Thoracic aorta (tissue), 2 donors: ENCODE measurements at places on chromosomes 4 and X. TPM values are rescaled to one million over a fixed set of nuclear protein-coding genes. Genes with fewer than 3 reads are reported as not detected.

ENPP6 gene
- 2.0 TPM for total RNA-seq

GRCh38 chr4:175873707-175874106 lies 61.6 kb upstream of the GPM6A start:
- H3K4me1 ChIP-seq: no peaks in the 10 kb centered on the region
- no peak overlapping the region for H3K27ac ChIP-seq
- no peak for DNase-seq
- no peak overlapping the region for H3K4me3 ChIP-seq
- H3K36me3 ChIP-seq: no peaks in the 10 kb centered on the region

- H3K36me3 ChIP-seq: no peaks in the 10 kb centered on the region
- no peak for DNase-seq
- no peaks in the 10 kb centered on the region for H3K27me3 ChIP-seq
- peak overlapping the region; percentile 84 for H3K4me3 ChIP-seq
- no peaks in the 10 kb centered on the region for H3K4me1 ChIP-seq
- H3K27ac ChIP-seq: peak overlapping the region; percentile 88
Measured at GRCh38 chr4:157219711-157220370, 687 bp upstream of the GRIA2 start.

DNA sequence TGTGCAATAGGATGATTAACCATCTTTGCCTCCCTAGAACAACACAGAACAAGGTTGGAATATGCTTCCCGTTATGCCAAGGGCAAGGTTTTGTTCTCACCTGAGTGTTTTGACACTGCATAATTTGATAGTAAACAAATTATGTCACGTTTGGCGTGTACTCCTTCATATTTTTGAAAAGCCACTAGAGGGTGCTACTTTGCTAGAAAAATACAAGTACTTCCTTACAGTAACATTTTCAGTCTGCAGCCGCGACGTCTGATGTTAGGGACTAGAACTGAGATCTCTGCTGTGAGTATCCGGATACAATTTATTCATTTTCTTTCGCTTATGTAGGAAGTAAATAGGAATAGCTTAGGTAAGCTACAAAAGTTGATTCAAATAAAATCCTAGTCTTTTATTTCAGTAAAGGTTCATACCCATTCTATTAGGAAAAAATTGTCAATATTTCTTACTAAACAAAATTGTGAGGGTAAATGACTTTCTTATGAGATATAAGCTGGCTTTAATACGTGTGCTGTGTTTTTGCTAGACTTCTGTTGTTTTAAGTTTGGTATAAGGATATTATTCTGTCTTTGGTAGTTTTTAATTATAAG lies 181.1 kb upstream of the WDFY3 start:
- no peak overlapping the region for H3K4me3 ChIP-seq
- DNase-seq: peak; percentile 5
- H3K36me3 ChIP-seq: no peaks in the 10 kb centered on the region
- H3K27ac ChIP-seq: no peak overlapping the region

DNA sequence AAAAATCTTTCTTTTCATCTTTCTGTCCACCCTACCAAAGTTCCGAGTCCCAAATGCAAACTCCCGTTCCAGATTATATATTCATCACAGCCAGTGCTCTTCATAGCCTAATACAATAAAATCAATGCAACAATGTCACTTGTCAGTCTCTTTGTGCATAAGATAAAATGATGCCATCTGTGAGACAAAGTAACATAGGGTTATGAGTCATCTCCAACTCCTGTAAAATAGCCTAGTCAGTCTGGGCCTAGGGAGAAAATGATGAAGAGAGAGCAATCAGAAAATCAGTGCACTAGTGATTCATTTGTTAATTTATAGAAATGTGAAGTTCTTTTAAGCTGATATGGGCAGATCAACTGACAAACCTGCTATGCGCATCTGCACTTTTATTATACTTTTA lies 689.1 kb upstream of the DIAPH2 start:
- DNase-seq: no peak
- H3K4me3 ChIP-seq: no peak overlapping the region
- H3K4me1 ChIP-seq: no peaks in the 10 kb centered on the region
- no peaks in the 10 kb centered on the region for H3K27me3 ChIP-seq
- H3K36me3 ChIP-seq: no peaks in the 10 kb centered on the region
- no peak overlapping the region for H3K27ac ChIP-seq
